ENCODE measurements at places on chromosomes 4 and X.

- no peak for DNase-seq
Observed at GRCh38 chr4:141196227-141196933, 24.3 kb upstream of the ZNF330 start.

DNA sequence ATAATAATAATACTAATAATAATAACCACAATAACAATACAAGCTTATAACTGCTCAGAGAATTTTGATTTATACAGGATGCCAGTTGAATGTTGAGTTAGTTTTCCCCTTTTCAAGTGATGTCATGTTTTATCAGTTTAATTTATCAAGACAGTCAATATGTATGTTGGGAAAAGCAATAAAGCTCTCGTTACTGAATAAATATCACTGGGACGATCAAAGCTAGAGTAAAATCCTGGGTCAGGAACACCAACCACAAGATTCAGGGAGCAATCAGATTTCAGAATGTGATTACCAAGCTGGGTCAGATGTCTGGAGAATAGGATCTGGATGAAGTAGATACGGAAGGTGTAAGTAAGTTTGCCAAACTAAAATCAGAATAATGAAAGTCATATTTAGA lies 179.6 kb downstream of the GRID2 start:
- DNase-seq = no peak

DNA sequence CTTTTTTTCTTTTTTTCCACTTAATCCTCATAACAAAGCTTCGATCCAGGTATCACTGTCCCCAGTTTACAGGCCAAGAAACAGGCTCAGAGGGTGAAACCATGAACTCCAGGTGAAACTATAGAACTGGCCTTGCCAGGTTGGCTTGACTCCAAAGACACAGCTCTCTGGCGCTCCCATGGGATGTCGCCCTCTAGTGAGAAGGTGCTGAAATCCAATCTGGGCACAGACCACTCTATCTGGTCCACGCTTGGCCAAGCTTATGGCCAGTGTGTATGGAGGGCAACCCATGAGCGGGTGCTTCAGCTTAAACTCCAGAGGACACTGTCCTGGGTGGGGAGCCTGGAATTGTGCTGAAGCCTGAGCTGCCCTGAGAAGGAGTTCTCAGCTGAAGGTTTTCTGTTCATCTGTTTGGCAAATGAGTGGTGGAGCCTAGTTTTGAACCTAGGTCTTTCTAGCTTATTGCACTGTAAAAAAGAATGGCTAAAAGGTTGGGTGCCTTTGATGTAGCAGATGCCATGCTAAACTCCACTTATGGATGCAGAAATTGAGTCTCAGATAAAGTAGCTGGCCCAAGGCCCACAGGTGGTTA lies 70.5 kb downstream of the SEL1L3 start:
- DNase-seq = peak; percentile 3

GRCh38 chrX:35040871-35041270 lies 98.3 kb downstream of the FAM47B start:
- no peak for DNase-seq

GRCh38 chr4:78584863-78585547 lies 33.4 kb downstream of the ANXA3 start:
- no peak for DNase-seq

- peak; percentile 20 for DNase-seq
Observed at GRCh38 chrX:39819921-39820849, 277.6 kb downstream of the BCOR start.

- DNase-seq = no peak
Observed at GRCh38 chr4:146522869-146523205, 1.1 kb upstream of the SLC10A7 start.

Data from NCI-H2171 (cell line).